Naive B cell (primary cell): ENCODE measurements at places on chromosomes 16 and 17. TPM values are rescaled to one million over a fixed set of nuclear protein-coding genes. Genes with fewer than 3 reads are reported as not detected.

DNA sequence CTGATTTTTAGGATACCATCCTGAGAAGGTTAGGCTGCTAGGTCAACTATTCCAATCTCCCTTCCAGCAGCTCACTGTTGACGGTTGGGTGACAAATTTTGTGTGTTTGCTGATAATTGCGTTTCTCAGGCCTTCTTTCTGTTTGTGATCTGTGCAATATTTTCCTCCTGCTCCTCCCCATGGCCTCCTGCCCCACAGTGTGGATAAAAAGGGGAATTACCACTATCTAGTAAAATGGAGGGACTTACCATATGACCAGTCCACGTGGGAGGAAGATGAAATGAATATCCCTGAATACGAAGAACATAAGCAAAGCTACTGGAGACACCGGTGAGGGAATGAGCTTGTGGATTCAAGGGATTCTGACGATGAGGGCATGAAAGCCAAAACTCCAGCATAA is 9.2 kb downstream of the CHD3 start:
- no peak for DNase-seq

DNA sequence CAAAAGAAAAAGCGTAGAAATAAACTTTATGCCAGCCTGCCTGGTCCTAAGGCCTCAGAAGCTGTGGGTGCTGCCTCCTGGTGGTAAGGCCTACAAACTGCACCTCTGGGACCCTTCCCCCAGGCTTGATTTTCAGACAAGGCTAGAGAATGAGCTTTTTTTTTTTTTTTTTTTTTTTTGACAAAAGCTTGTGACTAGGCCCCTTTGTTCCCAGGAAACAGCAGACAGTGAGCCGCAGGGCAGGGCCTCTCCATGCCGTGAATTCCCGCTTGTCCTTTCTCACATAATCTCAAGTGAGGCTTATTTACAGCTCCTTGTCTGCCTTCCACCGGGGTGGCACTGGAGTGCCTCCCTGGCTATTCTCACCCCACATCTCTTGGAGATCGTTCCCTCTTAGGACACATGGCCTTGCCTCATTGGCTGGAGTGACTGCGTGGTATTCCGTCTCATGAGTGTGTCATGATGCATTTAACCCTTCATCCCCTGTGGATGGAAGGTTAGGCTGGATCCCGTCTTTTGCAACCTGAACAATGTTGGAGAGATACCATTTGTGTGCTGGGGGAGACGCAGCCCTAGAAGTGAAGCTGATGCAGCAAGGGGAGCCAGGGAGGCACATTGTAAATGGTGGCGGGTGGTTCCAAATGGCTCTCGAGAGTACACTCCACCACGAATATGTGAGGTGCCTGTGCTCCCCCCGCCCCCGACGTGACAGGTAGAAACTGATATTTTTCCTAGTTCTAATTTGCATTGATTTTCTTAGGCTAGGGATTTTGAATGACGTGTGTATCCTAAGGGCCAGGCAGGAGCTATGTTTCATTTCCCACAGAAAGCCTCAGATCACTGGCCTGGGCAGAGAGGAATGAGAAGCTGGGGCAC is 49.6 kb downstream of the USP22 start:
- peak; percentile 61 for DNase-seq

DNA sequence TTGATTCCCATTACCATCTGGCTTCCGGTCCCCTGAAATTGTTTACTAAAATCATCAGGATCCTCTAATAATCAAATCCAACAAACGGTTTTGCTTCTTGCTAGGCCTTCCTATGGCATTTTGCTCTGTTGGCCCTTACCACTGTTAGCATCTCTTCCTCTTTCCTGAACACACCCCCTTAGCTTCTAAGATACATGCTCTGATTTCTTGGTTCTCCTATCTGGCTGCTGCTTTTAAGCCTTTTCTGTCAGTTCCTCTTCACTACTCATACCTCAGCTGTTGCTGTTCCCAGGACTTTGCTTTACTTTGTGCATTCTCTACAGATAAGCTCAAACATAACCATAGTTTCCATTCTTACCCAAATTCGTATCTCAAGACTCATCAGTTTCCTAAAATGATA is 11.4 kb downstream of the CAPNS2 start:
- DNase-seq: no peak

DNA sequence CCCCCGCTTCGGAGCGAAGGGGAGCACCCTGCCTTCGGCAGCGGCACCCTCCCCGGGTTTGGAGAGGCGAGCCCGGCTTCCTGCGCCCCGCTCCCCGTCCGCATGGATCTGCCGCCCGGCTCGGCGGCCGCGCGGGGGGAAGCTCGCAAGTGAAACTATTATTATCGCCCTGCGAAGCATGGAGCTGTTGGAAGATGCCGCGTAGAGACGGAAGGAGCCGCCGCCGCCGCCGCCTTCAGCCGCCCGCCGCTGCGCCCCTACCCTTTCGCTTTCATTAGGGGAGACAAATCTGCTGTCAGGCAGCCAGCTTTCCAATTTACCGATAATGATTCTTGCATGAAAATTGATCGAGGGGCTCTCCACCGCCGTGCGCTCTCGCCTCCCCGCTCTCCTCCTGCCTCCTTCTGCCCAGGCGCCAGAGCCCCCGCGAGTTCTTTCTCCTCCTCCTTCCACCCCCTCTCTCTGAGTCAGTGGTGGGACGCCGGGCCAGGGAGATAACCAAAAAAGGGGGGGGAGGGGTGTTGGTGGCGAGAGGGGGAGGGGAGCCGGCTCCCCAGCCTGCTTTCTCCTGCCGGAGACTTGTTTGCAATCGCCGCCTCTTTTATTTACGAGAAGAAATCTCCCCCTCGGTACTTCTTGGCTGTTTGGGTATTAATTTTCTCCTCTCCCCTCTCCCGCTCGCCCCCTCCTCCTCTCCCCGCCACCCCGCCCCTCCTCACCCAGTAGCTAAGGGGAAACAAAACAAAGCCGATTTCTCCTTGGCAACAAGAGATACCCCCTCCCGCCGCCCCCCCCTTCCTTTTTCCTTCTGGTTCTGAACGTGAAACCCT is 58.0 kb upstream of the GSE1 start:
- DNase-seq: peak; percentile 76

DNA sequence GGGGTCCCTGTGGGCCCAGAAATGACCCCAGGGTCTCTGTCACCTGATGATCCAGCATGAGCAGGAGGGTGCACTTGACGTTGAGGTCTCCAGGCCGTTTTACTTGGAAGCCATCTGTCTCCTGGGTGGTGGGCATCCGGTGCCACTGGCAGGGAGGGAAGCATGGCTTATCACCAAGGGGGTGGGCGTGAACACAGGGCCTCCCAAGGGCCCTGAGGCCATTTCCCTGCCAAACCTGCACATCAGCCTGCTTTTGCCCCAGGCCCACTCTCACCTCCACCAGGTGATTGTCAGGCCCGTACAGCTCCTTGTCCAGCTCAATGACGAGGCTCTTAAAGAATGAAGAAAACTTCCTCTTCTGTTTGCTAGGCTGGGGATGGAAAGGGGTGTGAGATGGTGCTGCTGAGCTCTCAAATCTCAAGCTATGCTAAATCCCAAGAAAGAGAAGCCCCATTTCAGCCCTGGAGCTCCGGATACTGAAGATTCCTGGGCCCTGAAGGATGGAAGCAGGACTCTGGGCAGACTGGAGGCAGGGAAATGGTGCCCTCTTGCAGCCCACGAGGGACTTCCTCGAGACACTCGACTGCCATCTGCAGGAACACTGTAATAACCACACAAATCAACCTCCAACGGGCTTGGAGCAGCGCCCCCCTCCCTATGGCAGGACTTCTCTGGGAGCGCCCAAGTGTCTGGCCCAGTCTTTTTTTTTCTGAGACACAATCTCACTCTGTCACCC is 7.1 kb upstream of the FTSJ3 start:
- DNase-seq: peak; percentile 51

GRCh38 chr16:1767116-1767994 is 4.0 kb downstream of the NME3 start:
- no peak for DNase-seq

DNA sequence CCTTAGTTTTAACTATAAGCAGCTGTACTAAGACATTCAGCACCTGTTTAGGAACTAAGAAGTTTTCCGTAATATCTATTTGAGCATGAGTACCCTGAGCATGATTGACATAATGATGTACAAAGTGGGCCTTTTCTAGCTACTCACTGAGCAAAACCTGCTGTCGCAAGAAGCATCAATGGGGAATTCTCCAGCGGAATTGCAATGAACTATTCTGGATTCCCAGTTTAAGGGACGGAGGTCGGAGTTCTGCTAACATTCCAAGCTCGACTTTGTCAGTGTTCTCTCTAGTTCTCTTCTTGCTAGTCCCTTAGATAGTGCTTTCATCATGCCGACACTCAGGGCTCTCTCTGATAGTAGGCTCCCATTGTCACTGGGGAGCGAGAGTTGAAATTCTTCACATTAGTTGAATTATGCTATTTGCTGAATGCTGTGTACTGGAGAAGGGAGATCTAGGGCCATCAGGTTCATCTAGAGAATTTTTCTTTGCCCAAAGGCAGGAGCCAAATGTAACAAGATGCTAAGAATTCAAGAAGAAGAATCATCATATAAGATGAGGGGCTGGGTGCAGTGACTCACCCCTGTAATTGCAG is 40.2 kb upstream of the MYH2 start:
- no peak for DNase-seq

- no peak for DNase-seq
These were observed 11.0 kb downstream of the GRIN2A start for GRCh38 chr16:10171221-10171620.

GRCh38 chr16:3129137-3130131 is 5.4 kb upstream of the ZNF213 start:
- peak; percentile 85 for DNase-seq

GRCh38 chr16:12828206-12828605 is 24.5 kb upstream of the CPPED1 start:
- DNase-seq: no peak

GRCh38 chr17:78892062-78892456 is 10.9 kb downstream of the CEP295NL start:
- no peak for DNase-seq

GRCh38 chr17:81947189-81947588 is at the start of gene MYADML2:
MYADML2 (minus strand) TSS chr17:81947233; CDS start chr17:81941741, 5,492 bp downstream.
- no peak for DNase-seq

CDH15 gene
- polyA plus RNA-seq: not detected

CHRNE gene
- polyA plus RNA-seq: 0.49 TPM

MIS12 gene
- 25.3 TPM for polyA plus RNA-seq

ARHGAP23 gene
- polyA plus RNA-seq: not detected

UTS2R gene
- polyA plus RNA-seq: not detected
